ENCODE measurements at places on chromosomes 16 and 17. TPM values are rescaled to one million over a fixed set of nuclear protein-coding genes. Genes with fewer than 3 reads are reported as not detected.

- no peak for DNase-seq
These were observed 2.7 kb upstream of the RRAD start for GRCh38 chr16:66927918-66928649.

DNA sequence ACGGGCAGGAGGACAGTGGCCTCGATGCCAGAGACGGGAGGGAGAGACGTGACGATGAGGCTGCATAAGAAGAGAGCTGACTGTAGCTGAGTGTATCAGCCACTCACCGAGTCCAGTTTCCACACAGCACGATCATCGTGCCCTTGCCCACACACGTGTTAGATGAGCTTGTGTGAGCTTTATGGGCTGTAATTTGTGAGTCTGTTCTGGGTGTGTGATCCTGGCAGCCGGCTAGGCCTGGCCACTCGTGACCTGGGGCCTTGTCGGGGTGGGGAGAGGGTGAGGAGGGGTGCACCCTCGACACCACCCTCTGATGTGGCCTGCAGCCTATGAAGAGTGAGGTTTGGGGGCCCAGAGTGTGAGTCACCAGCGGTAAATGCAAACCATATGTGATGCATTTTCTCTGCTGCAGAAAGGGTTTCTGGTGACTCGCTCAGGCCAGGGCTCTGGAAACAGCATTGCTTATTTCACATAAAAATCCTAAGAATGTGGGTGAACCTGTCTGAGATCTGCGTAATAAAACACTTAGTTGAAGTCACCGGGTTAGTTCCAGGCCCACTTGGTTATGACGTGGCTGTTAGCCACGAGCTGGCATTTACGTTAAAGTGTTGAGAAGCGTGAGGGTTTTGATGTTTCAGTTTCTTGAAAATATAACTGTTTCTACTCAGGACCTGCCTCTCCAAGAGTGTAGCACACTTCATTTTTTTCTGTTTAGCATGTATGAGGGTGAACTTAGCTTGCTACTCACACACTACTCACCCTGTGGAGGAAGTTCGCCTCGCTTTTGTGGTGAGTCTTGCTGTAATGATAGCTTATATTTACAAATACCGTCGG, 4.2 kb downstream of the METRNL start:
- DNase-seq, result peak; percentile 99

DNA sequence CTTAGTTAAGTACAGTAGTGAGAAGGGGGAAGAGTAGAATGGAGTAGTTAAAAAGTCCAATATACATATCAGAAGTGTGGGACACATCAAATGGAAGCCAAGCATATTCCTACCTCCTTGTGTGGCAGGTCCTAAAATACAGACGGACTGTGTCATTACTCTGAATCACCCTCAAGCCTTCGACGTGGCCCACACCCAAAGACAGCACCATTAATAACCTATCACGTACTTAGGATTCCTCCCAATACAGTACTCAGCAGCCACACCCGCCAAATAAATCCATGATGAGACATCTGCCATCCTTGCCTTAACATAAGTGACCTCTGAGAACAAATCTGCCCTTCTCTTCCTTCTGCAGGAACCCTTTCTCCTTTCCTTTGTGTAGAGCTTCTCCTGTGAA, 38.9 kb downstream of the UBE2G1 start:
- peak; percentile 80 for DNase-seq

DNA sequence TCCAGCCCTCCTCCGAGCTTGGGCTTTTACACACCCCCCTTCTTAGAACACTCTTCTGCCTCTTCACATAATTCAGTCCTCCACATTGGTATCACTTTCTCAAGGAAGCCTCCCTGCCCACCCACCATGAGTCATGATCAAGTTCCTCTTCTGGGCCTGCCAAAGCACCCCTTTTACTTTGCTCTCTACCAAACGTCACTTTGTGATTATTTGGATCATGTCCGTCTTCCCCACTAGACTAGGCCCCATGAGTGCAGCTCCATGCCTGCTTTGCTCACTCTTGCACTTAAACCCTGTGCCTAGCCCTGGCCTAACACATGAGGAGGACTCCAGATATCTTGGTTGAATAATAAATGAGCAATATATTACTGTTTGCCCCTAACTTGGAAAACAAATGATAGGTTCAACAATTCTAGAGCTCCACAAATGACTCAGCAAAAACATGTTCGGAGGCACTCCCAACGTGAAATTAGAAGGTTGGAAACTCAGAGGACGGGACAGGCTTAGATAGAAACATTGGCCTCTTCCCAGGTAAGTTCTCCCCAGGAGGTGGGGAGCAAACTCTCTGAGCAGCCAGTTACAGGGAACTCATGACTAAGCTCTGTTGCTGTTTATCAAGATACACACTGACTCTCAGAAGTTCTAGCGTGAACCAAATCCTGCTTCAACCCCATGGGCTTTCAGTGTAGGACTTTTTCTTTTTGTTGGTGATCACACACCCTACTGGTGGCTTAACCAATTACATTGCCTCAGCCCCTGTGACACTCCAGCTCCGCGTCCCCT, 28.3 kb downstream of the G6PC1 start:
- peak; percentile 94 for DNase-seq

GRCh38 chr17:13635951-13636350, 34.2 kb upstream of the HS3ST3A1 start:
- DNase-seq, result peak; percentile 59

Gene SEPTIN12
- not detected for total RNA-seq

Gene CDH11
- total RNA-seq, result 397 TPM

GRCh38 chr17:75898791-75899190, 2.0 kb upstream of the TRIM65 start:
- no peak for DNase-seq

Gene EPN3
- not detected for total RNA-seq

Gene CCL4L2
- total RNA-seq, result not detected

DNA sequence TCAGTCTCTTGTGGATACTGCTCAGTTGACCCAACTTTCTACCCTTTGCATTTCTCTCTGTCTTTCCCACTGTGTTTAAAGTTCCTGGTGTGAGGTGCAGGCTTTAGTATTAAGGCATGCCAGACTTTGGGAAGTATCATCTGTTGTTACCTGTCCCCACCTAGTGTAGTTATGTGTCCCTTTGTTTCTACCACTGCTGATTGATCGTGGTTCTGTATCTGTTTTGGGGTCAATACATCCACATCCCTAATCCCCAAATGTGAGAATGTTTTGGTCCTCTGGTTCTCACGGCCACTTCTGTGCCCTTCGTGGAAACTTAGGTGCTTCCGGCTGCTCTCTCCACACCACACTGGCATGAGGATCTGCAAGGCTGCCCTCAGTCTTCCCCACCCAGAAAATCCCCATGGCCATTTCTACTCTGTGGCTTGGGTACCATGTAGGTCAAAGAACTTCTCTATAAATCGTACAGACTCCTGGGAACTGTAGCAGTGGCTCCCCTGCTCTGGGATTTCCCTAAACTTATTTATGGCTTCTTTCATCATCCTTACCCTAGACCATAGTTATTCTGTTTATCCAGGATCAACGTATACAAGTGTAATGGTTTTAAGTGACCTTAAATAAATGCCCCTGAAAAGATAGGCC, 443.2 kb downstream of the XYLT1 start:
- DNase-seq, result no peak

Gene DNAI2
- not detected for total RNA-seq

Gene SEPTIN1
- not detected for total RNA-seq

DNA sequence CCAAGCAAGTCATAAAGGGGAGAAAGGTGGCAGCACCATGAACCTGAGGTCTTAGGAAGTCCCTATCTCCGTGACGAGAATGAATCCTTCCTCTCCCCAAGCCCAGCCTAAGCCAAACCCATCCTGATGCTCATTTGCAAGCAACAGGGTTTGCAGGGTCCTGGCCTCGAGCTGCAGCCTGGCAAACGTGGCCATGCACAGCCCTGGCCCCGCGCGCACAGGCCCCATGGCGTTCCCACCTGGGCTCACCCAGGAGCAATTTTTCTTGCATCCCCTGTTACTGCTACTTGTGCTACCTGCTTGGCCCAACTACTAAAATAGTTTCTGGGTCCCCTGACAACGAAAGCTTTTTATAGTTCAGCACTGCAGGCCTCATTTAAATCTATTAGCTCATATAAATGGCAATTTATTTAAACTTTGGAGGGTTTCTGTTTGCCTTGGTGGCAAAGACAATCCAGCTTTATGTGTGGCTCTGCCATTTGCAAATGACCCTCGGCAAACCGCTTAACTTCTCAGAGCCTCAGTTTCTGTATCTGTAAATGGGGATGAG, 141.5 kb downstream of the C16orf78 start:
- DNase-seq, result no peak

- DNase-seq, result no peak
These were observed 31.4 kb downstream of the HS3ST3B1 start for GRCh38 chr17:14332331-14332730.
